ENCODE measurements at places on chromosomes 5 and 9.

DNA sequence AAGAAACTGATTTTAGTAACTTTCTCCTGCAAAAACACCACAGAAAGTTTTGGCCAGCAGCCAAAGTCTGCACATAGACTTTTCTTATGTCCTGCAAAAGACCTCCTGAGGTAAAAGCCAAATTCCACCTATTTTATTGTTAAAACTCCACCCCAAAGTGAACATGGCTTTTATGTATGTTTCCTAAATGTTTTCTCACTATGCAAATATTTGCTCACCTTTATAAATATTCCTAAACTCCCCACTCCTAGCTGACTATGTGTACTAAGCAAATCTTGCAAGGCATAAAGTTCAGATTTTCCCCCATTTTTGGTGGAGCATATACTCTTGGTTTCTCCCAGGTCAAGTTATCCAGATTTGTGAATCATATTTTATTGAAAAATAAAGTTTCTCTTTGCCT is 446.2 kb downstream of the DNAH5 start:
- DNase-seq, result no peak

DNA sequence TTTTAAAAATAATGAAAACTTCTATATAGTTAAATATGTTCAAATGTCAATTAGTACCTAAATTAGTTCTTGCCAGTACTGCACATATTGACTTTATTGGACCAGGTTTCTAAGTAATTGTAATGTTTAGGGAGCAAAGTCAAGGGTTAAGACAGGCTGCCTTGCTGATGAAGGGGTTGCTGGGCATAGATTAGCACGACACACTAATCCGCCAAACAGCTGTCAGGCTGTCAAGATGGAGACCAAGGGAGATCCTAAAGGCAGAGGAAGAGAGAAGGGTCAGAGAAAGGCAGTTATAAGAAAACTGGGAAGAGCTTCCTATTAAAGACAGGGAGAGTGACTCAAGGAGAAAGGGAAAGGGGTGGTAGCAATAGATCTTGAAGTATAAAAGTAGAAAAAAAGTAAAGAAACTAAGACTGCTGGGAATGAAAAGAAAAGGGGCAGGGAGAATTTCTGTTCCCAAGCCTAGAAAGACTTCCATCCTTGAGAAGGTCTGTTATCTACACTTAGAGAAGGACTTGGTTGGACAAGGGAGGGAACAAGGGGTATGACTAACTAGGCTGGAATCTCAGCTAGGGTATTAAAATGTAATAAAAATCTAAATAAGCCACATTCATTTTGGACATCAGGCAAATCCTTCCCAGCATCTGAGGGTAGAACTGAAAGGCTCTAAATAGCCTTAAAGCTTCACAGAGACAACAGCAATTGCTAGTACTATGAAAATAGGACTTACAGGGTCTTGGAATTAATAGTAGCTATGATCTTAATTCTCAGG is 188.7 kb downstream of the FBXL17 start:
- DNase-seq, result no peak

DNA sequence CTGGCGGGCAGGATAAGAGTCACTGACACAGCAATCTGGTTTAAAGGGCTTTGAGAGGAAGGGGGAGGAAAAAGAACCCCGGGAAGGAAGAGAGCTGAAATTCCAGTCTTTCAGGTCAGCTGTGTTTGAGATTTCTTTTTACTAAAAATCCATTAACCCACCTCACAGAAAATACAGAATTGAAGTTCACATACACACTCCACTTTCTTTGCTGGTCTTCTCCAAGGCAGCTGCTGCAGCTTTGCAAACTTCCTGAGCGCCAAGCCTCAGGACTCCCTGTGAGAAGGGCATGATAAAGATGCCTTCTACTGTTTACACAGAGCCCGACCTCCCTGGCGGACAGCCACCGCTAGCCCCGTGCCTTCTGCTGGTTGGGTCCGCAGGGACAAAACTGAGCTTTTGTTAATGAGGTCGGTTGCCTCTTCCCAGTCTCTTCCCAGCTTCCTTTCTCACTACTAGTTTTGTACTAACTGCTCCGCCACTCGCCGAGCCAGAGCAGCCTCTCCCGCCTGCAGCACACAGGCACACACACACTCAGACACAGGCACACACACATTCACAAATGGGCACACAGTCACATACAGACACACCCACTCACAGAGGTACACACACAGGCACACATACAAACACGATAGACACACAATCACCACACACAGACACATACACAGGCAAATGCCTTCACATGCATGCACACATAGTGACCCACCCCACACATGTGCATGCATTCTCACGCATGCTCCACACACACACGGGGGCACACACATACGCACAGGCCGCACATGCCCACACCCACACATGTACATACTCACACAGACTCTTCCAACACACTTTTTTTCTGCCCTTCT is at the start of gene FREM1:
FREM1 (minus strand) TSS at position 468 of the 845 bp plus-strand sequence. CDS start 41,451 bp downstream, outside the sequence.
- no peak for DNase-seq

DNA sequence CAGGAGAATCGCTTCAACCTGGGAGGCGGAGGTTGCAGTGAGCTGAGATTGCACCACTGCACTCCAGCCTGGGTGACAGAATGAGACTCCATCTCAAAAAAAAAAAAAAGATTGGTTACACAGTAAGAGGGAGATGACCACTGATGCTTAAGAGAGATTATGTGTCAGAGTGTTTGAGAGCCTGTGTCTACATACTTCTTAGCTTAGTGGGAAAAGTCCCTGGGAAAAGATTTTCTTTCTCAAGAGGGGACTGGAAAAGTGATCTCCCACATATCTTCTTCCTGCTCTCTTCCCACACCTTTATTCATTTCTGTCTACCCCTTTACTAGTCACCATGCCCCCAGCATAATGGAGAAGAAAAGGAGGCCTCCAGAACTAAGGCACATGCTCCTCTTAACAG is 55.2 kb downstream of the MCTP1 start:
- DNase-seq, result no peak

GRCh38 chr5:124627815-124628595 is 118.4 kb downstream of the ZNF608 start:
- no peak for DNase-seq

DNA sequence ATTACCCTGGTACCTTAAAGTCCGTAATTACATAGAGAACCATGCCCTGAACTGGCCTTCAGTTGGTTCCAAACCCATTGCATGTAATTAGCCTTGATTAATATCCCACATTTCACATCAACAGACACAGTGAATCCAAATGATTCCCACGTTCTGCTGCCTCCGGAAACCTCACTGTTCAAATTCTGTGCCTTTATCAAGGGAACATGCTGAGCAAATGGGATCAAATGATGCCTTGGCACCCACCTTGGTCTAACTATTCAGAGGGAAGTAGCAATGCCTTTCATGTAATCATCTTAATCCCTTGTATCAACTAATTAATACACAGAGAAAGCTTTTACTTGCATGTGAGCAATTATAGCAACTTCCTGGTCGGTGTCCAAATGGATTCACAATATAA is 100.6 kb downstream of the EFNA5 start:
- DNase-seq, result no peak

GRCh38 chr9:116859763-116860162 is 172.7 kb downstream of the TRIM32 start:
- DNase-seq, result no peak

GRCh38 chr5:60649288-60649917 is 50.6 kb downstream of the DEPDC1B start:
- DNase-seq, result no peak

GRCh38 chr5:174192901-174193300 is 147.4 kb downstream of the NSG2 start:
- no peak for DNase-seq

- DNase-seq, result no peak
Observed at GRCh38 chr9:121895818-121896544, 197.1 kb downstream of the TTLL11 start.

GRCh38 chr5:44565902-44566301 is 176.7 kb upstream of the FGF10 start:
- DNase-seq, result no peak

DNA sequence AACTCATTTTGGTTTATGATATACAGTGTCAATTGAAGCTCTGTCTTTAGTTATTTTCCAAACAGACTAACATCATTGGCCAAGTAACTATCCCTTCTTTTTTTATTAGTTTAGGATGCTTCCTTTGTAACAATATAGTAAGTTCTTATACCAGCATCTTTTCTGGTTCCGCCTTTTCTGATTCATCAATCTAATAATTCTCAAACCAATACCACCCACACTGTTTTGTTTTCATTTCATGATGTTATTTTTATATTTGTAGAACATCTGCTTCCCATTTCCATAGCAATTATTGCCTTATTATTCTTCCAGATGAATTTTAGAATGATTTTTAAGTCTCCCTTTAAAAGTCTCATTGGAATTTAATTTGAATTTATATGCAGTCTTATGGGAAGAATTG is 218.1 kb downstream of the RFK start:
- DNase-seq, result no peak

- DNase-seq, result no peak
Observed at GRCh38 chr5:103582364-103582763, 19.8 kb upstream of the NUDT12 start.

DNA sequence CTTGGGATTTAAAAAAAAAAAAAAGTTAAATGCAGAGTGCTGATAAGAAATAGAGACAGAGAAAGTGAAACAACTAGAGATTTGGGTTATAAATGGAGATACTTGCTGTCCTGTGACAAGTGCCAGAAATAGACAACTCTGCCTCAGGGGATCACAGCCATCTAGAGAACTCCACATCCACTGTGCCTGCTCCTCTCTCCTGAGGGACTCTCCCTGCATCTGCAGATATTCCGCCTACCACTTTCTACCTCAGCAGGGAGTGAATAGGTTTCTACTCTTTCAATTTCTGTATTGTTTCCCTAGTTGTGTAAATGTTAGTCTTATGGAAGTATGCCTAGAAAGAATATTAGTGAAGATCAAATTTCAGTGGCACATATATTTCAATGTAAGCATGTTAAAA is 307.2 kb downstream of the HTR1A start:
- no peak for DNase-seq

GRCh38 chr5:138354926-138355378 is 2.5 kb downstream of the KDM3B start:
- no peak for DNase-seq

DNA sequence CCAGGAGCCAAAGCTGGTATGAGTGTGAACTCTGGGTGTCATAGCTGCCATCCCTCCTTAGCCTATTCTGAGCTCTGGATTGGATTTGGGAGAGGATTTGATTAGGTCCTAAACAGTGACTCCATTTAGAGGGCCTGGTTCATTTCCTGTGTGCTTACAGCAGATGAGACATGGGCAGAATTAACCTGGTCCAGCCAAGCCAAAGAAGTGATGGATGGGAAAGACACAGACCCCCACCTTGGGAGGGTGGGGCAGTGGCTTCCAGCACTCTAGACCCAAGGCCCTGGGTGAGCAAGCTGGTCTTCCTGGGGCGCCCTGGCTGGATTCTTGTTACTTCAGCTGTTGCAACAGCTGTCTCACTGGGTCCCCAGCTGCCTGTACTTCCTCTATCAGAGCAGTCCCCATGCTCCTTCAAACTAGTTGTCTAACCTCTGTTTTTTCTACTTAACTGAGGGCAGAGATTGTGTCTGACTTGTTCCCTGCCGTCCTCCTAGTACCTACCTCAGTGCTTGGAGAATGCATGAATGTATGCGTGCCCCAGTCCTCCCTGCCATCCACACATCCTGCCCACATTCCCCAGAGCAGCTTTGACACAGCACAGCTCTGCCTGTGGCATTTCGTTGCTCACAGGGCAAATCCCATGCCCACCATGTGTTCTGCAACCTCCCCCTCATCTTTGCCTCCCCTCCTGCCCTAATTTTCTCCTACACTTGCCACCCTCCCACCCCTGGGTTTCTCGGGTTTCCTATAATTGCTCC is 115.9 kb downstream of the RGS3 start:
- DNase-seq, result no peak

DNA sequence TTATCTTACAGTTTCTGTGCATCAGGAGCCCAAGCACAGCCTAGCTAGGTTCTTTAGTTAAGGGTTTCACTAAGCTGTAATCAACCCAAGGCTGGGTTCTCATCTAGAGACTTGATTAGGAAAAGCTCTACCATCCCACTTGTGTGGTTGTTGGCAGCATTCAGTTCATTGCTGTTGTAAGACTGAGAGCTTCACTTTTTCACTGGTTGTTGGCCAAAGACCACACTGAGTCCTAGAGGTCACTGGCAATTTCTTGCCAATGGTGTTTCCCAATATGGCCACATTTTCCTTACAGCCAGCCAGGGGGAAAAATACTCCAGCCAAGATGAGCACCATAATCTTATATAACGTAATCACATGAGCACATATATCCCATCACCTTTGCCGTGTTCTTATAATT is 74.3 kb downstream of the SMIM15 start:
- DNase-seq, result no peak

GRCh38 chr5:5046680-5047502 is 93.2 kb upstream of the ADAMTS16 start:
- DNase-seq, result no peak

DNA sequence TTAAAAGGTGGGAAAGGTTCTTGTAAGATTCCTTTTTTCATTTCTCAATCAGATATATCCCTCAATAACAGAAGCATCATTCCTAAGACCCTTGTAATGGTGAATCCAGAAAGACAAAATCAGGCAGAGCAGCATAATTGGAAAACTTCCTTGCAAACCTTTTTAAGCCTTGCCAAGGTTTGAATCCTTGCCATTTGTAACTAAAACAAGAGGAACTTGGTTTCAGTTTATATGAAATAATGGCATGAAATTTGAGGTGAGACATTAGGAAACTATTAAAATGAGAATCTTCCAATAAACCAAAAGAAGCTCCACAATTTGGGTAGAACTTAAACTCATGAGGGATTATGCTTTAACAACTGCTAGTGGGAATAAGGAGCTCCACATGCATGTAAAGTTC is 384.7 kb upstream of the SMC2 start:
- no peak for DNase-seq

- no peak for DNase-seq
Observed at GRCh38 chr5:130227699-130228098, 323.4 kb downstream of the CHSY3 start.

GRCh38 chr9:37350486-37351190 is 71.9 kb upstream of the GRHPR start:
- no peak for DNase-seq

DNA sequence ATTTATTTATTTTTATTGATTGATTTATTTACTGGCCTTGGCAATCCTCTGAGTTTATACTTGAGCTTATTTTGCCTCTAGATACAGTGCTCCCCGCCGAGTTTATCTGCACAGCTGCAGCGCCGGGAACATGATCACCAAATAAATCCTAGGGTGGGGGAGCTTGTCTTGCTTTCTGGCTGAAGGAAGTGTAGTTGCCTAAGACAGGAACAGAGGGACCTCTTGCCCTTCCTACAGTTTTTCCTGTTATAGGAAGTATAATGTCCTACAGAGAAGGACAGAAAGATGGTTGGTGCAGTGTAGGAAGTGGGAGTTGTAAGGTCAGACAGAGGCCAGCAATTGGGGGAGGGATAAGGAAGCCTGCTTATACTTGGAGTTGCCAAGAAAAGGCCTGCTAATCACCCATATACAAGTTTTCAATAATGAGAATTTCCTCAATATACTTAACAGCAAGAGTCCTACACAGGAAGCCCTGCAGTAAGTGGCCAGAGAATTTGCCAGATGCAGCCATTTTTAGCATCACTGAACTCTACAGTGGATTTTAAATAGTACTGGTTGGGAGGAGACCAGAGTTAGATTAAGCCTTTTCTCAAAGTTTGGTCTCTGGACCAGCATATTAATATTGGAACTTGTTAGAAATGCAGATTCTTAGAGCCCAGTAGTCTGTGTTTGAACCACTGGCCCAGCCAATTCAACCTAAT is 7.7 kb downstream of the AOPEP start:
- no peak for DNase-seq
